NCI-H1436 treated with DMSO at 0.1 percent for 48 hours (cell line): ENCODE measurements at places on chromosomes 3 and 15.

DNA sequence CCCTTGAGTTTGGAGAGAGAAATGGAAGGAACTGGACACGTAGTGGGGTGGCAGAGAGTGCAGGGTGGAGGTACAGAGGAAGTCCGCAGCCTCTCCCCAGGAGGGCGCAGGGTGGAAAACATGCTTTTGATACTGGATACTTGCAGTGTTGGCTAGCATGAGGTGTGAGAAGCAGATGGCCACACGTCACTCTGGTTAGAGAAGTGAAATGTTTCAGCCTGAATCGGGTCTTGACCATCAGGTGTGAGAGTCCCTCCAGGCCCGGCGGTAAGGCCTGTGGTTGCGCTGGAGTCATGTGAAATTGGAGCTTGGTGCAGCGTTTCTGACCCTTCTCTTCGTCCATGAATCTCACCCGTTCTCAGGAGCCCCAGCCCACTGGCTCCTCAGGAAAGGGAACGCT, 93.1 kb downstream of the GABRG3 start:
- no peak for DNase-seq

- no peak for DNase-seq
Measured at GRCh38 chr3:188337232-188337631, 183.3 kb downstream of the LPP start.

GRCh38 chr15:49468481-49468839, 45.4 kb downstream of the FGF7 start:
- DNase-seq, result no peak

GRCh38 chr3:195828762-195829161, 17.0 kb upstream of the MUC4 start:
- no peak for DNase-seq

DNA sequence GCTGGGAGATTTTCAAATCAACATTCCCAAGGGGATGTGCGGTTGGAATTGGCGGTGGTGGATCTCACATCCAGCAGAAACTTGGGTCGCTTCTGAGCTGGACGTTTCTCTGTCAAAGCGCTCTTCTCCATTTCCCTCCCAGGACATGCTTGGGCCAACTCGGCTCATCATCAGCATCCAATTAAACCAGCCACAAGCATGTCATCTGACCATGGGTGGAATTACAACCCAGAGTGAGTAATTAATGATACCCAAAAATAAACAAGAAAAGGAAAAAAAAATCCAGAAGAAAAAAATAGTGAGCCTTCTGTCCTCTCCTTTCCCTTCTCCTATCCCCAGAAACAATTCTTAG, 111.2 kb downstream of the XXYLT1 start:
- no peak for DNase-seq

DNA sequence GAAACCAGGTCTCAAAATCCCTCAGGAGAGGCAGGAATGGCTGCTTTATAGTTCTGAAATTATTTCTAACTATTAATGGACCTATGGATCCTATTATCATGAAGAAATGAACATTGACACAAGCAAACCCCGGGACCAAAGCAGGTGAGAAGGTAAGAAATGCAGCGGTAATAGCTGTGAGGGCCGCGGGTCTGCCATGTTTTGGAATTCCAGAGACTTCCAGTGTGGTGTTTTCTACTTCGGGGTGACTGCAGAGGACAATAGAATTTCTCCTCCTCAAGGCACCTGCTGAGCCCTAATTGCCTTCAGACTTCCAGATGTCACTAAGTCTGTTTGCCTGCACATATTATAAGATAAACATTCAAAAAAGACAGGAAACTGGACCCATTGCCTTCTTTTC, 437.4 kb downstream of the GABRG3 start:
- no peak for DNase-seq

- no peak for DNase-seq
Measured at GRCh38 chr15:79629687-79630086, 197.6 kb downstream of the MINAR1 start.

DNA sequence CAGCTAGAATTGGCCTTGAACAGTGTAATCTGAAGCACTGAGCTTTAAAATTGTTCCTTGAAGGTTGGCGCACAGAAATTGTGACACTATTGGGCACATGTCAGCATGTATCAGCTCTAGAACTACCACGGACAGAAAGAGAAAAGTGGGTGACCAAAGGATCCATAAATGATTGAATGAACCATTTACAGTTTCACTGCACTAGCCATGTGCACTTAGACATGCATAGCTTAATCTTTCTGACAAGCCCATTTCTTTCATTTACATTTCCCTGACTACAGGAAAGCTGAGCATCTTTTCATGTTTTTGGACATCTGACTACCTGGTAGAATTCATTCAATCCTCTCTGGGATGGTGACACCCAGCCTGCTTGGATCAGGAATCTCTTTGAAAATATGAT, 36.2 kb downstream of the NUDT16 start:
- no peak for DNase-seq

DNA sequence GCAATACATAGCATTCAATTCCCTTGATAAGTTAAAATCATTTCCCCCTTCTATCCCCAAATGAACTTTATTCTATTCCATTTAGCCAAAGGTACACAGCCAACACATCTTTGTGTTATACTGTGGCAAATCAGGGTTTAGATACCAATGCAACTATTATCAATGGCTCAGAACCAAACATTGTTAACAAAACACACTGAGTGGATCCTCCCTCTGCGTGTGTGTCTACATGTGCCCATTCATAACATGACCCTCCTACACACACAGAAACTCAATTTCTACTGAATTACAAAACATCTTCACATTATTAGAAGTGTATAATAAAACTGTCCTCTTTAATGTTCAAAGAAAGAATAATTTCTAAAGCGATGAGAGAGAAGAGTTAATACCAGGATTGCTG, 1.3 kb downstream of the TTBK2 start:
- DNase-seq, result no peak

DNA sequence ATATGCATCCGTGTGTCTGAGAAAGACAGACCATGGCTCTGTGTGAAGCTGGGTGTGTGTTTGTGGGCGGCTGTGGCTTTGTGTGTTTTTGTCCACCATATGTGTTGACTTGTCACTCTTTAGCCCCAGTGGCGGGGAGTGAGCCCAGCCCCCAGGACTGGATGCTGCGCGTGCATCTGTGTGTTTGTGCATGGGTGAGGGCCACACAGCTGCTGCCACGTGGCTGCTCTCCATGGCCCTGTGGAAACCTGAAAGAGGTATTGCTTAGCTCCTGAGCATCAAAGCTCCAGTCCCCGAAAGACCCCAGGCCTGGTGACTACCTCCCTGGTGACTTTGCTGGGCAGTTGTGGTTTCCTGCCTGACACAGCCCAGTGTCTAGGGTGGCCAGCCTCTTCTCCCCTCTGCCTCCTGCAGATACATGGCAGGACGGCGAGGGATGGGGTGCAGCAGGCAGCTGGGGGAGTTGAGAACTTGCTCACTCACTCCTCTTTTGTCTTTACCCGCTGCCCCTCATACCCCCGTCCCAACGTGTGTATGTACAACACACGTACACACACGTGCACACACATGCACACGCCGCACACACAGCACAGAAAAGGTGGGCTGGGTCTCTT, 6.5 kb downstream of the EPHB3 start:
- DNase-seq, result no peak

GRCh38 chr3:21041621-21042020, 709.4 kb downstream of the ZNF385D start:
- DNase-seq, result no peak

DNA sequence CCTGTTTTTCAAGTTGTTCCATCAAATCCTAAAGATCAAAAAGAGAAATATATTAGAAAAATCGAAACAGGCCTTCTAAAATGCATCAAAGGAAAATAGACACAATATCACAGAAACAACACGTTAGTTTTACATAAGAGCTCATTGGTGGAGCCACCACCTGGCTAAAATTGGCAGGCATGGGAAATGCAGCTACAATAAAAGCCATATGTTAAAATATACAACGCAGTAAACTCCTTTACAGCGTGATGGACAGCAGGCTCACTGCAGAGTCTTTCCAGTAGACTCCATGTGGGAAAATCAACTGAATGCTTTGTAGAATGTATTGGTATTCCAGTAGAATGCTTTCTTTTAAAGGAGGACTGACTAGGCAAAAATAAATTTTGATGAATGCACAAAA, 40.9 kb upstream of the MYO5C start:
- no peak for DNase-seq

DNA sequence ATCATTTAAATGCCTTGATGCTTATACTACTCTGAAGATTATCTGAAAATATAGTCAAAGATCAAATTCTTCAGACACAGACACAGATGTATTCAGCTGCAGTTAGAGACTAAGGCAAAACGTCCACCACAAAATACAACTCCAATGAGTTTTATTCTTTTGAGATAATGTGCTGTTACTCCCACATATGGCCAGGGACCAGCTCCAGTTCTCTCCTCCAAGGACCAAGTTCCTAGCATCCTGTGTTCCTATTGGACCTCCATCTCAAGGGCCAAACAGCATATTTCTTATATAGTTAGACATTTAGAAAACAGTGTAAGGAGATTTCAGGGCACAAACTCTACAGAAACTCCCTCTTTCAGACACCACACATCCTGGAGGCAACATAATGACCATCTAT, 27.1 kb downstream of the IP6K1 start:
- DNase-seq, result no peak

DNA sequence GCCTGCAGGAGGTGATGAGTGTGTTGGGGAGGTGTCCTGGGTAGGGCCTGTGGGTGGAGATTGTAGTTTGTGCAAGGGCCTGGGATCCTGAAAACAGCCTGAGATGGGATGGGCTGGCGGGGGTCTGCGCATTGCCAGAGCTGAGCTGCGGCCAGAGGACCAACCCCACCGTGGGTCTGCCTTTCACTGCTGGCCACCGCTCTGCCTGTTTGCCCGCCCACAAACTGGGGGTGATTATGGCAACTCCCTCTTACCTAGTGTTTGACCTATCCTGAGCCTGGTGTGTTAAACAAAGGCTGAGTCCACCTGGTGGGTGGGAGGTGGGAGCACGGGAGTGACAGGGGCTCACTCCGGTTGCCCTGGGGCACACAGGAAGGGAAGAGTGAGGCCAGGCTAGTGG, 9.8 kb downstream of the ABTB1 start:
- DNase-seq, result no peak

DNA sequence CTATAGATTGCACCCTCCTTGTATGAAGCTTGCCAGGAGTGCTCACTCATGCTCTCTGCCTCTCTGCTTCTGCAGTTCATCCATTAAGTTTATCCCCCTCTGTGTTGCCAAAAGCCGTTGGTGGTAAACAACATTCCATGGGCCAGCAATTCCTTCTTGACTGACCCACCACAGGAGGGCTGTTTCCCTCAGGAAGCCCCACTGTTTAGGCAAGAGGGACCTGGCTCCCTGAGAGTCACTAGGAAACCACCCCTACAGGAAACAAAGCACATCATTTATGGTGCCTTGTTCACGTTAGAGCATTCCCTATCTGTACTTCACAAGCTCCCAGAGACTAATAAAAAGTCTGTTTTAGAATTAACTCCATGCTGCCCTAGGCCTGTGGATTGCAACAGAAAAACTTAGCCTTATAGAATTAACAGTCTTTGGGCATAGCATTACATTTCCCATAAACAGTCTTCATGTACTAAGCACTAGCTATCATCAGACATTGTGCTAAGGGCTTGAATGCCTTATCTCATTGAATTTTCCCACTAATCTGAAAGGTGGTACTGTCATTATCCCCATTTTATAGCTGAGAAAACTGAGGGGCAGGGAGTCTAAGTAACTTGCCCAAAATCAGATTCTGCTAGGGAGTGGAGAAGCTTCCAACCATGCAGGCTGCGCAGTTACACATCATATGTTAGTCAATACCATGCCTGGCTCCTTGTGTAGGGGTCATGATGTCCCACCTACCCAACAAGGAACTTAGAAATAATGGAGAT, 149.9 kb downstream of the SHQ1 start:
- DNase-seq, result no peak

- DNase-seq, result no peak
Measured at GRCh38 chr15:64766058-64766457, 9.3 kb downstream of the RBPMS2 start.

DNA sequence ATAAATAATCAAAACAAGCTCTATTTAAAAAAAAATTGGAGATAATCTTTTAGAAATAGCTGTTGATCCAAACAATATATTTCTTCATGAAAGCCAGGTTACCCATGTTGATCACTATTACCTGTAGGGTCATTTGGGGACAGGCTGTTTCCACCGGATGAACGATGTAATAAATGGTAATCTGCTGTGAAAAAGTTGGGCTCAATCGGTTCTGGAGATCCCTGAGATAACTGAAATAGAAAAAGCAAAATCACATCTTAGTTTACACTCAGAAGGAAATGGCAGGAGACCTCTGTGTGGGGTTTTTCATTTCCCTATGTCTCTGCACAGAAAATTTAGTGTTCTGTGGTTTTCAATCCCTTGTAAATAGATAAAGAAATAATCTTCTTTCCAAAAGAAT, 249.5 kb downstream of the NEK10 start:
- DNase-seq, result no peak

GRCh38 chr3:148178503-148178902, 519.2 kb upstream of the AGTR1 start:
- no peak for DNase-seq

DNA sequence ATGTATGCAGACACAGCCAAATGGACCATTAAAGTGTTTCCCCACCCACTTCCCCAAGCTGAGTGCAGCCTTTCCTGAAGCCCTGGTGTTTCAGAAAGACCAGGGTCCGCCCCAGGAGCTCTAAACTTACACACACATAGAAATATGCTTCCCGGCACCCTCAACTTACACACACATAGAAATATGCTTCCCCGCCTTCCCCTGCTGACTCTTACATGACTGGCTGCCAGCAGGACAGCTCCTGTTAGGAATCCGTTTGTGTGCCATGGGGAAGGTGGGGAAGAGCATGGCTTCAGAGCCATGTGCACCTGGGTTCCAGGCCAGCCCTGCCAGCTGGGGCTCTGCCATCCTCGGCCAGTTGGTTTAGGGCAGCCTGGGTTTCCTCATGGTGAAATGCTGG, 3.6 kb downstream of the CLEC3B start:
- DNase-seq, result no peak

DNA sequence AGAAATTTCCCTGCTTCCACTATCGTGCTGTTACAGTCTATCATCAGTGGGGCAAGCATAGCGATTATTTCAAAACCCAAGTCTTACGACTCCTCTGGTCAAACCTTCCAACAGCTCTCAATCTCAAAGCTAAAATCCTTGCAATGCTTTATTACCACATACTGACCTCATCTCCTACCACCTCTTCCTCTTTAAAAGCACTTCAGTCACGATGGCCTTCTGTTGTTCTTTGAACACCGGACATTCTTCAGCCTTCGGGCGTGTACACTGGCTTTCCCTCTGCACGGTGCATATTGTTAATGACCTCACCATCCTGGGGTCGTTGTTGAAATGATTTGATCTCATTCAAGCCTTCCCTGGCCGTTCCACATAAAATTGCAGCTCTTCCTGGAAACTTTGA, 31.1 kb downstream of the MAGEL2 start:
- DNase-seq, result no peak

GRCh38 chr3:106438887-106439286, 570.1 kb upstream of the CBLB start:
- DNase-seq, result peak; percentile 91

- no peak for DNase-seq
Measured at GRCh38 chr3:50303013-50303815, at the start of gene HYAL1. Gene HYAL1 (minus strand): TSS chr3:50303574. CDS start chr3:50302956, 618 bp downstream.

- DNase-seq, result no peak
Measured at GRCh38 chr15:71329497-71330260, 214.4 kb downstream of the THSD4 start.

- no peak for DNase-seq
Measured at GRCh38 chr15:91253605-91254004, 153.5 kb downstream of the SV2B start.

- DNase-seq, result no peak
Measured at GRCh38 chr3:169110633-169111032, 552.9 kb downstream of the MECOM start.

GRCh38 chr15:34927726-34928125, 41.8 kb downstream of the AQR start:
- no peak for DNase-seq

- DNase-seq, result no peak
Measured at GRCh38 chr15:68561901-68562300, 16.9 kb upstream of the CORO2B start.
